T-helper 17 cell (primary cell): ENCODE measurements at places on chromosomes 6 and 20. TPM values are rescaled to one million over a fixed set of nuclear protein-coding genes. Genes with fewer than 3 reads are reported as not detected.
A peak's percentile ranks its signal among the peaks of the same experiment; 100 is the strongest.

TRAPPC3L gene
- not detected for total RNA-seq

DNA sequence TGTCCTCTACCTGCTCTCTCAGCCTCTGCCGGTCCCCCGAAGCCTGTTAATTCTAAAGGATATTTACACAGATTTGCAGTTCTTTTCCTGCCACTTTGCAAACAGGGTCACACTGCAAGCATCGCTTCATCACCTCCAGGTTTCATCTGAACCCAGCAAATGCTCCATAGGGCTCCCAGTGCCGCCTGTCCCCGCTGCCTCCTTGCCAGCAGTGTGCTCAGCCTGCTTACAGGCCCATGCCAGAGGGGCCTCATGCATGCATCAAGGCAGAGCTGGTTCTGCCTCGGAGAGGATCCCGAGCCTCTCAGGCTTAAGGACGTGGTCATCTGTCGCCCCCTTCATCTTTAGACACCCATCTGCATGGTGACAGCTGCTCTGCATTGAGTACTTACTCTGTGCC, 10.5 kb downstream of the SIRPA start:
- peaks cover 61% of the 10 kb centered on the region for H3K27me3 ChIP-seq
- H3K36me3 ChIP-seq: peaks cover 4% of the 10 kb centered on the region

DNA sequence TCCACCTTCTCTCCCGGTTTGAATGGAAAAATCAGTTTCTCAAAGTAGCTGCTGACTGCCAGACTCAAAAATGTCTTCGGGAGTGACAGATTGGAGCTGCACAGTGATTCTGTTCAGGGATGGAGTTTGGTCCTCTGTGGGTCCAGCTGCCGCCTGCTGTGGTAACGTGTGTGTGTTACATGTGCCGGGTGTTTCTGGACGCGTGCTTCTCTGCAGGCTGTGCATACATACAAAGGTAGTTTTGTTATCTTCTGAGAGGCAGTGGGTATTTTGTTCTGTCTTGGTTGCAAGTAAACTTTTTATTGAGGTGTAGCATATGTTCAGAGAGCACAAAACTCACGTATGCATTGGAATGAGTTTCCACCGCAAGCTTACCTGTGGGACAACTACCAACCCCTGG, 41.3 kb upstream of the NAA20 start:
- peaks cover 14% of the 10 kb centered on the region for H3K4me1 ChIP-seq
- H3K4me3 ChIP-seq: no peak overlapping the region
- no peaks in the 10 kb centered on the region for H3K36me3 ChIP-seq
- no peaks in the 10 kb centered on the region for H3K27me3 ChIP-seq
- H3K27ac ChIP-seq: peak overlapping the region; percentile 92

- no peak for DNase-seq
- no peaks in the 10 kb centered on the region for H3K36me3 ChIP-seq
- no peak overlapping the region for H3K4me3 ChIP-seq
- H3K4me1 ChIP-seq: peaks cover 2% of the 10 kb centered on the region
Measured at GRCh38 chr6:39059496-39060310, 11.1 kb downstream of the GLP1R start.

DNA sequence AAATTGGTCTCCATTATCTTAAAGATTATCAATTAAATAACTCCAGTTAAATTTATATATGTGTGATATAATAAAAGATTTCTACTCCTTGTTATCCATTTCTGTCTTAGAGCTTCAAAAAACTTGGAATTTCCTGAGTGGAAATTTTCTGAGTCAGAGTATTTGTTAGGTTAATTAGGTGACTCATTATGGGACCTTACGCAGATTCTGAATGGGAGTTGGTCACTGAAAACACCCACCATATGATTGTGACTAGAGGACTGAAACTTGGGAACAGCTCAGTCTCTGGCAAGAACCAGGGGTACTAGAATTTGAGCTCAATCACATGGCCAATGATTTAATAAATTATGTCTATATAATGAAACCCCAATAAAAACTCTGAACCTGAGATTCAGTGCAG, 125.4 kb upstream of the HMGCLL1 start:
- H3K4me1 ChIP-seq: no peaks in the 10 kb centered on the region
- H3K36me3 ChIP-seq: no peaks in the 10 kb centered on the region

- H3K36me3 ChIP-seq: no peaks in the 10 kb centered on the region
- peak overlapping the region; percentile 71 for H3K4me3 ChIP-seq
- H3K27ac ChIP-seq: peak overlapping the region; percentile 16
- peaks cover 6% of the 10 kb centered on the region for H3K4me1 ChIP-seq
- no peaks in the 10 kb centered on the region for H3K27me3 ChIP-seq
Measured at GRCh38 chr20:47438464-47439381, 63.0 kb upstream of the NCOA3 start.

DNA sequence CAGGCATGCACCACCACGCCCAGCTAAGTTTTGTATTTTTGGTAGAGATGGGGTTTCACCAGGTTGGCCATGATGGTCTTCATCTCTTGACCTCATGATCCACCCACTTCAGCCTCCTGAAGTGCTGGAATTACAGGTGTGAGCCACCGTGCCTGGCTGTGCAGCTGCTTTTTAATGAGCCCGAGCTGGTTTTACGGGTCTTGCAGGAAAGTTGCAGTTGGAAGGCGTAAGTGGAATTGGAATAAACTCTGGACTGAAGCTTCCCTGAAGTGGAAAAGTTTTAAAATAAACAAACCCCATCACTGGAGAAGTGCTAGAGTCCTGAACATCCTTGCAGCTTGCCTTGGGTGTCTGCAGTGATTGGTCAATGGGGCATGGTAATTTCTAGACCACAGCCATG, 40.4 kb downstream of the KIF25 start:
- peaks cover 5% of the 10 kb centered on the region for H3K27me3 ChIP-seq
- H3K27ac ChIP-seq: no peak overlapping the region
- H3K4me1 ChIP-seq: peaks cover 8% of the 10 kb centered on the region
- no peak for DNase-seq
- no peak overlapping the region for H3K4me3 ChIP-seq

TREM1 gene
- 4.1 TPM for total RNA-seq

- peaks cover 28% of the 10 kb centered on the region for H3K27me3 ChIP-seq
- no peaks in the 10 kb centered on the region for H3K36me3 ChIP-seq
- DNase-seq: no peak
- no peaks in the 10 kb centered on the region for H3K4me1 ChIP-seq
- H3K4me3 ChIP-seq: no peak overlapping the region
Measured at GRCh38 chr20:60447703-60448102, 489.5 kb downstream of the CDH26 start.

DNA sequence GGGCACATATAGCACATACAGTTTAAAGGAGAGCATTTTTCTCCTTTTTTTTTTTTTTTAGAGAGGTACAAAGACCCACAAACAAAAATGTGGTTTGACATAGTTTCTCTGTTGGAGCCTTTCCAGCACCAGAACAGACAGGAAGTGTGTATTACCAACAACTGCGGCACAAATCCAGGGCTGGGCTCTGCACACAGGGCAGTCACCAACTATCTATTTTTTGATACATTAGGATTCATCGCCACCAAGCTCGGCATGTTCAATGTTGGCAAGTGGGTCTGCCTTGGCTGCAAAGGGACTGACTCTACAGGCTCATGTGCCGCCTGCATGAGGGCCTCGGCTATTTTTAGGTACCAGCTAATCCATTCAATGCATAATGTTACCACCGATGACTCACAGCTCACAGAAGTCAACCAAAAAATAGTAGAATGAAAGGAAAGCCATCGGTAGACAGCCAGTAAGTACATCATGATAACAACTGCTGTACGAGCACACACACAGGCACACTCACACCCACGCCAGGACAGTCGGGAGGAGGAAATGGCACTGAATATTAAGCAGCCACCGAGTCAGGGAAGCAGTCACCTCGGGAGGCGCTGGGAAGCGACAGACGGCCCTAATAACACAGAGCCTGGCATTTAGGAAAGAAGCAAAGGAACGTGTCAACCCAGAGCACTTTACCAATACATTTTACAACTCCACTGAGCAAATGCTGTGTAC, 81.6 kb downstream of the GMPR start:
- no peaks in the 10 kb centered on the region for H3K27me3 ChIP-seq
- H3K4me1 ChIP-seq: peaks cover 65% of the 10 kb centered on the region
- H3K27ac ChIP-seq: peak overlapping the region; percentile 100
- H3K4me3 ChIP-seq: peak overlapping the region; percentile 97
- DNase-seq: peak; percentile 52

DNA sequence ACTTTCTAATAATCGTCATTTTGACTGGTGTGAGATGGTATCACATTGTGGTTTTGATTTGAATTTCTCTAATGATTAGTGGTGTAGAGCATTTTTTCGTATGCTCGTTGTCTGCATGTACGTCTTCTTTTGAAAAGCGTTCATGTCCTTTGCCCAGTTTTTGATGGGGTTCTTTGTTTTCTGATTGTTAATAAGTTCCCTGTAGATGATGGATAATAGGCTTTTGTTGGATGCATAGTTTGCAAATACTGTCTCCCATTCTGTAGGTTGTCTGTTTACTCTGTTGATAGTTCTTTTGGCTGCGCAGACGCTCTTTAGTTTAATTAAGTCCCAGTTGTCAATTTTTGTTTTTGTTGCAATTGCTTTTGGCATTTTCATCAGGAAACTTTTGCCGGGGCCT, 32.3 kb upstream of the XRN2 start:
- peaks cover 3% of the 10 kb centered on the region for H3K36me3 ChIP-seq
- H3K27me3 ChIP-seq: peaks cover 30% of the 10 kb centered on the region
- DNase-seq: no peak
- no peak overlapping the region for H3K27ac ChIP-seq
- no peak overlapping the region for H3K4me3 ChIP-seq

GLP1R gene
- total RNA-seq: not detected

GRCh38 chr6:42392833-42393232, 58.9 kb downstream of the TRERF1 start:
- H3K27me3 ChIP-seq: no peaks in the 10 kb centered on the region
- no peaks in the 10 kb centered on the region for H3K36me3 ChIP-seq
- H3K4me1 ChIP-seq: peaks cover 71% of the 10 kb centered on the region
- peak overlapping the region; percentile 99 for H3K27ac ChIP-seq
- no peak overlapping the region for H3K4me3 ChIP-seq

DNA sequence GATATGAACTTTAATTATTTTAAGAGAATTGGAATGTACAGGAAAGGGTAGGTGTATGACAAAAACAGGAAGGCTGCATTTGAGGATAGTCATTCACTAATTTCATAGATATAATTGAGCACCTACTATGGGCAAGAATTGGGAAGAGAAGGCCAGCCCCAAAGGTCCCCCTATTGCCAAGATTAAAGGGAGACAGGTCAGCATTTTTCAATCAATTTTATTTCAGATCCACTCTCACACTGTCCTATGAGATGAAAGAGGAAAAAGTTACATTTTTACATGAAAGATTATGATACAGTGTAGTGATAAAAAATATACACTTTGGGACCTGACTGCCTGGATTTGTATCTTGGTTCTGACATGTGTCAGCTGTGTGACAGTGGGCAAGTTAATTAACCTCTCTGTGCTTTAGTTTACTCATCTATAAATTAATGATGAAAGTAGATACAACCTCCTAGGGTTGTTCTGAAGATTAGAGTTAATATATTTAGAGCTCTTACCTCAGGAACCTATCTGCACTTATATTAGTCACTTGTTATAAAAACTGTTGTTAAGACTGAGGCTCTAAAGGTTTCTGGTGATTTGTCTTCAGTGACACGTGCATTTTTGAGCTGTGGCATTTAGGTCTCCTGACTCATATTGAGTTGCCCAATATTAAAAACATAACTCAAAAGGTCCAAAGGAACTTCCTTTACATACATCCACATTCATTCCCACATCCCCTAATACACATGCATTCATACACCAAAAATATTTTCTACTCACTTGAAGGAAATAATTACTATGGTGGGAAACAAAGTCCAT, 45.7 kb downstream of the SCGN start:
- peaks cover 2% of the 10 kb centered on the region for H3K36me3 ChIP-seq
- H3K4me1 ChIP-seq: no peaks in the 10 kb centered on the region
- no peak overlapping the region for H3K4me3 ChIP-seq
- no peak for DNase-seq
- peaks cover 66% of the 10 kb centered on the region for H3K27me3 ChIP-seq
- no peak overlapping the region for H3K27ac ChIP-seq

- no peak for DNase-seq
- H3K4me1 ChIP-seq: peaks cover 8% of the 10 kb centered on the region
- H3K27ac ChIP-seq: no peak overlapping the region
- H3K4me3 ChIP-seq: no peak overlapping the region
- H3K27me3 ChIP-seq: peaks cover 46% of the 10 kb centered on the region
Measured at GRCh38 chr20:50269091-50270033, 78.7 kb downstream of the CEBPB start.

SIM1 gene
- total RNA-seq: not detected

DNA sequence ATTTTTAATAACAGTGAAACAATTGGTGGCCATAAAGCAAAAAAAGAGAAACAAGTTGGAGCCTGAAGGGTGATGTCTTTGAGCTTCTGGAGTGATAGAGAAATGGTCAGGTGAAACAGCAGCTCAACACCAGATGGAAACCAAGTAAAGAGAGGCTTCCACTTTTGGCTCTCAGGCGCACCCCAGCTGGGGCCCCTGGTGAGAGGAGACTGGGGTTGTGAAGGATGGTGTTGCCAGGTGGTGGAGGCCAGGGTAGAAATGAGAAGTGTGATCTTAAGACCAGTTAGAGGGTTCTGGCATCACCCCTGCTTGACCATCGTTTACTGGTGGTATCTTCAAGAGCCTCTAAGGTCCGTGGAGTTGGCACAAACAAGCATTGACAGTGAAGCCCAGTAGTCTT, 126.0 kb upstream of the AKIRIN2 start:
- no peaks in the 10 kb centered on the region for H3K27me3 ChIP-seq
- no peak for DNase-seq
- H3K36me3 ChIP-seq: peaks cover 4% of the 10 kb centered on the region

HLA-DRB1 gene
- total RNA-seq: 46.5 TPM

HDGFL1 gene
- not detected for total RNA-seq

DNA sequence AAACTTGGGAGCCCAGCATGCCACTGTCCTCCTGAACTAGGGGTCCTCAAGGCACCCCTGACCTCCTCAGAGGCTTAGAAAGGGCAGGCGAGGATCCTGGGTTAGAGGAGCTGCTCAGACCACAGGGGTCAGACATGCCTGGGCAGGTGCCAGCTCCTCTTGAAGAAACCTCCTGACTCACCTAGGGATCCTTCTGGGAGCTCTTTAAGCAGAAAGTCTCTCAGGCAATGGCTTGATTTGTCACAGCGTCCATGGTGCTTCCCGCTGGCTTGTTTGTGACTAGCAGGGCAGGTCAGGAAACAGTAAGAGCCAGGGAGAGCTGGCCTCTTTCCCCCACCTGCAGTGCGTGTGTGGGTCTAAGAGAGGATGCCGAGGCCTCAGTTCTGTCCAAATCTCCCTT, 174.5 kb upstream of the SNX9 start:
- no peaks in the 10 kb centered on the region for H3K27me3 ChIP-seq
- peaks cover 7% of the 10 kb centered on the region for H3K4me1 ChIP-seq
- no peak overlapping the region for H3K27ac ChIP-seq
- DNase-seq: no peak
- H3K36me3 ChIP-seq: peaks cover 7% of the 10 kb centered on the region

SPAG4 gene
- 13.7 TPM for total RNA-seq

KCNK16 gene
- not detected for total RNA-seq

DNA sequence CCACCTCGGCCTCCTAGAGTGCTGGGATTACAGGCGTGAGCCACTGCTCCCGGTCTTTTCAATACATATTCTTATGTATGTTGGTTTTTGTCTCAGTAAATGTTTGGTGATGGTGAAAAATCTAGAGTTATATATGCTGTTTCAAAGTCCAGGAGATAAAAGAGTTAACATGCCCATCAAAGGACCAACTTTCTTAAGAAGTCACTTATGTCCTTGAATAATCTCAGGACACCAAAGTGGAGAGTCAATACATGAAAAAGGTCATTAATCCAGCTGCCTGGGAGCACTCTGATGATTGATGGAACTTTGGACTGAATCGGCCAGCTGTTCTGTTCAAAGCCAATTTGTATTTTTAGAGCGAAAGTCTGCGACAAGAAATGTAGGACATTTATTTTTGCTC, 59.8 kb upstream of the HDAC2 start:
- DNase-seq: no peak
- peaks cover 6% of the 10 kb centered on the region for H3K4me1 ChIP-seq
- no peak overlapping the region for H3K27ac ChIP-seq

GRCh38 chr6:148385379-148385778, 42.7 kb downstream of the SASH1 start:
- H3K27me3 ChIP-seq: peaks cover 21% of the 10 kb centered on the region
- H3K4me1 ChIP-seq: no peaks in the 10 kb centered on the region
- no peak for DNase-seq
- H3K4me3 ChIP-seq: no peak overlapping the region

ASIP gene
- not detected for total RNA-seq
